ENCODE measurements at places on chromosomes 1 and 21.

DNA sequence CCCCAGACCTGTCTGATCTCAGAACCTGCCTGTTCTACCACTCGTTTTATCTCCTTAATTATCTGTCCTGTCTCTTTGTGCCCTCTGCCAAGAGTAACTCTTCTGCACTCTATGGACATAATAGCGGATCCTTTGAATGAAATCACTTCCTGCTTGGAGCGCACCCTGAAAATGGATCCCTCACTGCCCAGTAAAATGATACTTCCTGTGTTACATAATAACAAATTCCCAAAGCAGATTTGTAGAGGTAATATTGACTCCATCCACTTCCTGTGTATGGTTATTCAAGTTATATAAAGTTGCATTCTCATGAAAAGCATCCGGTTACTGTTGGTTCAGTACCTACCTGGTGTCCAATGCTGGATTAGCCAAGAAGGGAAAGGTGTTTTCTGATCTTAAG is 246.0 kb downstream of the TRABD2B start:
- no peak for DNase-seq

GRCh38 chr1:110033421-110033820 is 1.0 kb upstream of the STRIP1 start:
- DNase-seq: no peak

DNA sequence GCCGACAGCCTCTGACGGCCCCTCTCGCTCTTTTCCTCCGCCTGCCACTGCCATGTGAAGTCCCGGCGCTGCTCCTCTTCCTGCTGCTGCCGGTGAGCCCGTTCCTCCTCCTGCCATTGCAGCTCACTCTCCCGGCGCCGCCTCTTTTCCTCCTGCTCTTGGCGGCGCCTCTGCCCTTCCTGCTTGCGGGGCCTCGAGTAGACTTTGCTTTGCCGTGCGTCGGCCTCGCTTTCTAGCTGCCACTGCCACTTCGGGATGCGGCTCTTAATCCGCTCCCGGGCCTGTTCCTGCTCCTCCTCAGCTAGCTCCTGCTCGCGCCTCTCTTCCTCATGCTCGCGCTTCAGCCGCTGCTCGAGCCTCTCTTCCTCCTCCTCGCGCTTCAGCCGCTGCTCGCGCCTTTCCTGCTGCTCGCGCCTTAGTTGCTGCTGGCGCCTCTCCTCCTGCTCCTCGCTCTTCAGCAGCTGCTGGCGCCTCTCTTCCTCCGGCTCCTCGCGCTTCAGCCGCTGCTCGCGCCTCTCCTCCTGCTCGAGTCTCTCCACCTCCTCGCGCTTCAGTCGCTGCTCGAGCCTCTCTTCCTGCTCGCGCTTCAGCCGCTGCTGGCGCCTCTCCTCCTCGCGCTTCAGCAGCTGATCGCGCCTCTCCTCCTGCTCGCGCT is 4.3 kb downstream of the TCHH start:
- no peak for DNase-seq

- DNase-seq: no peak
Observed at GRCh38 chr1:92736395-92736794, 48.5 kb downstream of the EVI5 start.

GRCh38 chr1:16128338-16128741 is 27.5 kb downstream of the EPHA2 start:
- no peak for DNase-seq

GRCh38 chr1:153746174-153746573 is 18.3 kb downstream of the INTS3 start:
- DNase-seq: no peak

- DNase-seq: no peak
Observed at GRCh38 chr1:76336931-76337371, 262.4 kb downstream of the ST6GALNAC3 start.

DNA sequence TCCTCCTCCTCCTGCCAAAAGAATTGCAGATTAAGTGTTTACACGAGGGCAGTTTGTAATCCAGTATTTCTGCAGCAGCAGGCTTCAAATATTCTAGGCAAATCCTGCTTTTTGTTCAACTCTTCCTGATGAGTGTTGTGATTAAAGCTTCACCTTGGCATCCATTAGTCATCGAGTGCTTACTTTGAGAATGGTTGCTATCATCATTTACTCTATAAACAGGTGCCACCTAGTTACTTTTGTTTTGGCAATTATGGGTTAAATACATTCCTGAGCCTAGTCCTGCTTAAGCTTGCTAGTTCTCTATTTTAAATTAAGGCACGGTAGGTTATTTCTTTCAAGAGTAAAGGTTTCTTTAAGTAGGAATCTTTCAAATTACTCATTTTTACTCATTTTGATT is 20.3 kb downstream of the PDC start:
- no peak for DNase-seq

DNA sequence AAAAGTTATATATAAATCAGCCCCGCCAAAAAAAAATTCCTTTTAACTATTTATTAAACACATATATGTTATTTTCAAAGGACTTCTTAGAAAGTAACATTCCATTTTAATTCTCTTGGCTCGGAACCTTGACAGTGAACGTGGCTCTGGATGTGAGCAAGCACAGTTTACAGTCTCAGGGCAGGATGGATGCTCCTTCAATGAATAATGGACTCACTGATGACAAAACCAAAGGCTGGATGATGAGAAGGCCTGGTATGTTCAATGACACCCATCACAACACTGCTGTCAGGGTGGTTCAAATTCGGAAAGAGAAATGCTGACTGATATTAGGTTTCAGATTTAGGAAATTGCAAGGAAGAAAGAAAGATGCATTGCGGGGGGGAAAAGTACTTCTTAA is 148.8 kb downstream of the SIPA1L2 start:
- DNase-seq: no peak

Data from T-cell (primary cell).